ENCODE measurements at places on chromosomes 2 and 18. TPM values are rescaled to one million over a fixed set of nuclear protein-coding genes. Genes with fewer than 3 reads are reported as not detected.

Gene PIEZO2
- 47.2 TPM for total RNA-seq

Gene GTF2A1L
- 3.4 TPM for total RNA-seq

Gene RGPD4
- total RNA-seq = 0.04 TPM

Gene SPHKAP
- 26.2 TPM for total RNA-seq

- no peak for DNase-seq
Measured at GRCh38 chr18:36460324-36460850, 162.9 kb downstream of the FHOD3 start.

All from muscle of leg (tissue), 16 donors.